Stimulated activated CD8-positive, alpha-beta memory T cell treated with anti-CD3 and anti-CD28 coated beads, Interleukin-7, amount 100 ng/mL, for 4 hours (primary cell): ENCODE measurements at places on chromosomes 4 and X.

DNA sequence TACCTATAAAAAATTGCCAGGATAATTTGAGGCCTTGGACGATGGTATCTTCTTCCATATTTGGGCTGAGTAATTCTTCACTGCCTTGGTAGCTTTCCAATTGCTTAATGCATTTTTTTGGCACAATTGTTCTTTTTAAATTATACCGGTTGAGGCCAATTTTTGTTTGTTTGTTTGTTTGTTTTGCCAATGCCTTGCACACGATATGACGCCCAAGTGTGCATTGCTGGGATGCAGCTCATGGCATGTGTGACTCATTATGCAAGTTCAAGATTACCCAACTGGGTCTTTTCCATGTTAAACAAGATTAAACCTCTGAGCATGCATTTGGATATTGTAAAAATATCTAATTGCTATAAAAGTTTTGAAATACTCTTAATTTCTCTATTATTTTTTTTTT is 71.1 kb upstream of the KCNIP4 start:
- no peak for DNase-seq

GRCh38 chrX:7109049-7109531 is 38.4 kb upstream of the STS start:
- no peak for DNase-seq

DNA sequence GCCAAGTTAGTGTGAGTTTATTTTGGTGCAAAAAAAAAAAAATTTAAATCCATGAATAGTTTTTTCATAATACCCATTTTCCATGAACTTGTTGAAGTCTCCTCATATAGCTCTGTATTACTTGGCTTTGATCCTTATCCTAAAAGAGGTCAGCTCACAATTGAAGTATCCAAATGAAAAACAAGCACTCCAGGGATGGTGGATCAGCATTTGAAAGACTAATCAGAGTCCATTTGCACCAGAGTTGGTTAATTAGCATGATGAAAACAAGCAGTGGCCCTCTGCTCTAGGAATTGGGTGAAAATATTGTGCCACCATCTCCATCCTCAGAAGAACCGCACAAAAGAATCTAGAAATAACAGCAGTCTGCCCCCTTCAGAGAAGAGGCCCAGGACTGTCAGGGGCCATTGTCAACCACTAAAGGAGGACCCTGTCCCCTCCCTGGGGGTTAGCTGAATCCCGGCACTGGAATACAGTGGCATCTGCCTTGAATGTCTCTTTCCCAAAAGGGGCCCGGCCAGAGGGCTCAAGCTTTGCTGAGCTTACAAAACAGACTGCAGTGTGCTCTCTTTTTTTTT is 24.7 kb downstream of the SH3KBP1 start:
- no peak for DNase-seq

GRCh38 chr4:60019946-60020345 is 1180.2 kb upstream of the ADGRL3 start:
- no peak for DNase-seq

DNA sequence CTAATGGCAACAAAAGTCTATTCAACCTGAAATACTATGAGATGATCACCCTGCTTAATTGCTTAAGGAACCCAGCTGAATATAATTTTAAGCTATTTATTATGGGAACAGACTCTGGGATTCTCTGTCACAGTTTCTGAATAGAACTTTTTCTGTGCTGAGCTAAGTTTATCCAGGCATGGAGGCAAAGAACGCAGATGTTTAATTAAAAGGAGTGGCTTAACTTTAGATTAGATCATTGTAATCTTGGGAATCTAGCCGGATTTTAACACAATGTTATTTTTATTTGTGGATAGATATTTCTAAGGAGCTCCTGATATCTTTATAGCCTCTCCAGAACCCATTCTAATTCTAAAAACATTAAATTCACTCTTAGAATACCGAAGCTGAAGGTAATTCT is 353.4 kb downstream of the STIM2 start:
- no peak for DNase-seq

- DNase-seq, result no peak
Measured at GRCh38 chr4:55637272-55637820, 1.2 kb upstream of the NMU start.

GRCh38 chr4:23897564-23898109 is 7.8 kb upstream of the PPARGC1A start:
- no peak for DNase-seq

- DNase-seq, result no peak
Measured at GRCh38 chr4:26294904-26295303, 25.9 kb upstream of the RBPJ start.

GRCh38 chrX:129769467-129770154 is 10.1 kb upstream of the SASH3 start:
- peak; percentile 69 for DNase-seq

- DNase-seq, result no peak
Measured at GRCh38 chr4:51862199-51862598, 19.2 kb downstream of the DCUN1D4 start.

DNA sequence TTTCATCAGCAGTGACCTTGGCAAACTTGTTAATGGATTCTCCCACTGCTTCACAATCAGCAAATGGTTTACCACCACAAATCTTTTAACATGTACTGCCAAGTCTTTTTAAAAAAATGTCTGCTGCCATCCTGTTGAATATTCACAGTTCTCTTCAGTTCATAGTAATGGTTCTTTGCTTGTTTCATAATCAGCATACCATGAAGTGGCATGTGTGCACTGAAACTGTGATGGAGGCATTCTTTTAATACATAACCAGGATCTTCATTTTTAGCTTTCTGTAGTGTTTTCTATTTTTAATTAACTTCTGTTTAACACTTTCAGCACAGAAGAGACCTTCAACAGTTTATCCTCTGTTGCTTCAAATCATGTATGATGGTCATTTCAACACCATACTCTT is 230.1 kb upstream of the ARSJ start:
- DNase-seq, result no peak

- no peak for DNase-seq
Measured at GRCh38 chr4:2057382-2058065, 1.6 kb upstream of the NAT8L start.

- DNase-seq, result no peak
Measured at GRCh38 chr4:104365618-104366017, 129.1 kb downstream of the CXXC4 start.
